HFF-Myc (cell line): ENCODE measurements at places on chromosomes 11 and 22.

GRCh38 chr22:50526834-50527801 lies 1.7 kb upstream of the SCO2 start:
- DNase-seq = no peak

- no peak for DNase-seq
Observed at GRCh38 chr11:57815476-57815875, 53.9 kb downstream of the CTNND1 start.

DNA sequence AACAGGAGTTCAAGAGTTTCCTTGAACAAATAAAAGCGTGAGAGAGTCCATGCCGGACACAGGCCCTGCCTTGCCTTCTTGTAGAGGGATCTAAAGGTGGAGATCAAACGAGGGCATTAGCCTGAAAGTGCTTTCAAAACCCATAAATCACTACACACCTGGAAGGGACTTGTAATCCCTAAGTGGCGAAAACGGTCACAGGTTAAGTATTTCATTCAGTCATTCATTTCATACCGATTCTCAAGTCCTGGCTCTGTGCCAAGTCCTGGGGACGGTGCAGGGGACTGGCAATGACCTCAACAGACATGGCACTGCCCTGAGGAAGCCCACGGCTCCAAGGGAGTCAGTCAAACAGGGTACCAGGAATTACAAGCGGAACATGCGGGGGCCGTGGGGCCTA lies 26.6 kb downstream of the ELFN2 start:
- DNase-seq = no peak

GRCh38 chr11:134745456-134745855 lies 333.4 kb upstream of the B3GAT1 start:
- DNase-seq = no peak

DNA sequence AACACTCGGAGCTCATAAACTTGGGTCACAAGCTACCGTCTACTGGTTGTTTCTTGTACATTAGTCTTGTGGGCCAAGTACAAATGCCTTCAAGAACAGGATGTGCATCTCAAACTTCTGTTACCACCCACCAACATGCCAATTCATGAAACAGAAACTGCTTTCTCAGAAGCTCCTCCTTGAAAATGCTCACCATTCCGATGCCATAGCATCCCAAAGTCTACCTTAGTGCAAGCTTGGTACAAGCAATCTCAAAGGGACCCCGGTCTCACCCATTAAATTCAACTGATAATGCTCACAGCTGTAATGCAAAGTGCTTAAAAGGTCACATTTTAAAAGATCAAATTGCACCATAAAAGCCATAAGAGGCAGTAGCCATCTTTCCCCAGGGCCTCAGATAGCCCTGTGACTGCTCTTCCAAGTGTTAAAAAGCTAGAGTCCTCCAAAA lies 31.8 kb upstream of the CCDC34 start:
- no peak for DNase-seq

DNA sequence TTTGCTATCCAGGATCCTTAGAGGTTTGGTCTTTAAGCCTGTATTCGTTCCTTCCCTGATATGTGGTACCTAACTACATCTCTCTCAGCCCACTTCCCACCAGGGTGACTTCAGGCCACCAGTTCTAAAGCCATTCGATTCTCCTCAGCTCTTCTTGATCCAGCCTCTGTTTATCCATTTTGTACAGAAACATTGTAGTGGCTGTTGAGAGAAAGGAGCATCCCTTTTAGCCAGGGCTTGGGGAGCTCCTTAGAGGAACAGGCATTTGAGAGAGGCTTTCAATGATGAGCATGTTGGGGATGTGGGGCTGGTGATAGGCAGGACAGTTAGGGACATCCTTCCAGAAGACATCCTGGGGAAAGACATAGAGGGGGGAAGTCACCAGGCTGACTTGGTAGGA lies 17.9 kb downstream of the UBE2L3 start:
- DNase-seq = no peak

DNA sequence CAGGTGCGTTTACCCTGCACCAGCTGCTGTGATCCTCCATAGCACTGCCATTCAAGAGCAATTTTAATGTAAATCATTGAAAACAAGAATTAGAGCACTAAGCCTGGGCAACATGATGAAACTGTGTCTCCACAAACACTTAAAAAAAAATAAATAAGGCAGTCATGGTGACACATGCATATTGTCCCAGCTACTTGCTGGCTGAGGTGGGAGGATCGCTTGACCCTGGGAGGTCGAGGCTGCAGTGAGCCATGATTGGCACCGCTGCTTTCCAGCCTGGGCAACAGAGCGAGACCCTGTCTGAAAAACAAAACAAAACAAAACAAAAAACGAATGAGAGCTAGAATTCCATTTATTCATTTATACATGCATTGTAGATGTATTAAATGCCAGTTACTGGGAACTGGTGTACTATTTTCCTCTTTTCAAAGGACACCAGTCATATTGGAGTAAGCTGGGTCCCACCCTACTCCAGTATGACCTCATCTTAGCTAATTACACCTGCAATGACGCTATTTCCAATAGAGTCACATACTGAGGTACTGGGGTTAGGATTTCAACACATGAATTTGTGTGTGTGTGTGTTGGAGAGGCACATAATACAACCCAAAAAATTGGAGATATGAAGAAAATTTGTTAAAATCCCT lies 101.9 kb downstream of the MICAL2 start:
- DNase-seq = no peak

DNA sequence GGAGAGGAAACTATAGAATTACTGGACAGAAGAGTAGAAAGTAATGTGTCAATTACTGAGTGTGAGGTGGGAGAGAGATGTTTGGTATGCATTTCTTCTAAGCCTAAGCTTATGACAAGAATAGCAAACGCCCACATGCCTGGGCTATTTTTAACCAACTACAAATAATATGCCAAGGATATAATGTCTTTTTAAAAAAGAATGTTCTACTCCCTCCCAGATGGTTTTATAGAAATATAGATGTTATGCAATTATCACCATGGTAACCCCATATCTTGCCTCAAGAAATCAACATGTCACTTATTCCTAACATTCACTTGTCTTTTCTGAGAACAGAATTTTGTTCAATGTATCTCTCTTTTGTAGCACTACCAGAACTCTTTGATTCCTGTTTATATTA lies 996.7 kb upstream of the CHORDC1 start:
- no peak for DNase-seq

- no peak for DNase-seq
Observed at GRCh38 chr11:5809905-5810795, 1.4 kb downstream of the OR52N2 start.

DNA sequence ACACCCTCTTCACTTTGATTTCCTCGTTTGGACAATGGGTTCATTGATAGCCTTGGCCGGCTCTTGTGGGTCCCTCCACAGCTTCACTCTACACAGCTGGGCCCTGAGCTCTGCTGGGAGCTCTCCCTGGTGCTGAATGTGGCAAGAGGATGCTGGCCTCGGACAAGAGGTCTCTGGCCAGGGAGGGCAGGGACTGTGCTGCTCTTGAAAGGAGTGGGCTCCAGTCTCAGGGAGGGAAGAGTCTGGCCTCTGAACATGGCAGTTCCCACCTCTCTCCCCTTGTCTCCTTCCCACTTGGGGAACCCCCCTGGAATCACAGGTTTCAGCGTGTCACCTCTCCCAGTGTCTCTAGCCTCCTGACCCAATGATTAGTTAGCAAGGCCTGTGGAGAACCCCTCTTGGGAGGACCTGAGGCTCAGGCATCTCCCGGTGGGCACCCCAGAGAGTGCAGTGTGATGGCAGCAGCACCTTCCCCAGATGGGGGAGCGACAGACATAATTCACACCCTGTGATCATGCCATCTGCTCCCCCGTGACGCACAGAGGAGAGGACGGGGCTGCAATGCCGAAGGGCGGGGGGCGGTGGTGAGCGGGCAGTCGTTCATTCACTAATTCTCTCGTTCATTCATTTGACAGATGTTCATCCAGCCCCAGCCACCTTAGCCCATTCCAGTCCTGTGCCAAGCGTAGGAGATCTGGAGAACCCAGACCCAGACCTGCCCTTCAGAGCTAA lies 2.8 kb upstream of the CABP7 start:
- DNase-seq = peak; percentile 24

DNA sequence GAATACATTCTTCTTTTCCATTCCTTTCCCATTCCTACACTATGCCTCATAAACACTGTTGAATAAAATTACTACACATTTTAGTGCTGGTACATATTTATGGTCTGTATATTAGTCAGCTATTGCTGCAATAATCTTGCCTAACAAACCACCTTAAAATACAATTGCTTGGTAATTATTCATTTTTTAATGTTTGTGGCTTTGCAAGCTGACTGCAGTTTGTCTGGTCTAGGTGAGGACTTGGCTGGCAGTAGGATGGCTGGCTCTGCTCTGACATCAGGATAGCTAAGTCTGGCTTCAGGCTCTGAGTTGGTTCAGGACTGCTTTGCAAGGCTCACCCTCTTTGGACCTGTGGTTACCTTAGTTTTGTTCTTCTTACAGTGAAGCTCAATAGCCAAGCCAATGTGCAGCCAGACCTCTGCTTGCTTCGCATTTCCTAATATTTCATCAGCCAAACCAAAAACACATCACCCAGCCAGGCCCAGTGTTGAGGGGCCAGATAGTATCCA lies 913.4 kb upstream of the RAG2 start:
- DNase-seq = no peak

GRCh38 chr11:810040-810567 lies 337 bp downstream of the RPLP2 start:
- DNase-seq = no peak

DNA sequence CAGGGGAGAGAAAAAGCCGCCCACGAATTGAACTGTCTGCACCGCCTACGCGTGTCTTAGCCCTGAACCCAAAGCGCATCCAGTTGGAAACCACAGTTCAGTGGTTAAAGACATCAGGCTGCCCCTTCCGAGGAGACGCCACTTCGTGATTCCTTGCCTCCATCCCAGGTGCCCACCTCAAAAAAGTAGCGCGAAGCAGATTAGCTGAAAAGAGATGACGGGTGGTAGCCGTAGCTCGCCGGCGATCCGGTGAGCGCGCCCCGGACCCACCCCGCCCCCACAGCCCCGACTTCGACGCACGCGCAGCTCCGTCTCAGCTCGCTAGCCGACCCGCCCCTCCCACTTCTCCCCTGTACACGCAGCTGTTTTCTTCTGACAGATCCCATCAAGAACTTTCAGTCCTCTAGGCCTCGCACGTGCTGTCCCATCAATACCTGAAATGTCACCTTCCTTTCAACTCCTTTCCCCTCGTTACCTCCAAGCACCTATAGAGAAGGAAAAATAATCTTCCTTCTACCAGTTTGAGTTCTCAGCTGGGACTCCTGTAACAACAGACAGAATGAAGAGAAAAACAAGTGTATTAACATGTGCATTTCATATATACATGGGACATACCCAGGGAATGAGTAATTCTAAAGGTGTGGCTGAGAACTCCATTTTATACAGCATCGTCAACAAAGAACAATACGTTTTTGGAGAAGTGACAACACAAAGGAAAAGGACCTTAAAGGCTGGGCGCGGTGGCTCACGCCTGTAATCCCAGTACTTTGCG lies 49.5 kb downstream of the OR4D9 start:
- peak; percentile 64 for DNase-seq

GRCh38 chr11:60985991-60986915 lies 14.8 kb downstream of the CD6 start:
- no peak for DNase-seq

DNA sequence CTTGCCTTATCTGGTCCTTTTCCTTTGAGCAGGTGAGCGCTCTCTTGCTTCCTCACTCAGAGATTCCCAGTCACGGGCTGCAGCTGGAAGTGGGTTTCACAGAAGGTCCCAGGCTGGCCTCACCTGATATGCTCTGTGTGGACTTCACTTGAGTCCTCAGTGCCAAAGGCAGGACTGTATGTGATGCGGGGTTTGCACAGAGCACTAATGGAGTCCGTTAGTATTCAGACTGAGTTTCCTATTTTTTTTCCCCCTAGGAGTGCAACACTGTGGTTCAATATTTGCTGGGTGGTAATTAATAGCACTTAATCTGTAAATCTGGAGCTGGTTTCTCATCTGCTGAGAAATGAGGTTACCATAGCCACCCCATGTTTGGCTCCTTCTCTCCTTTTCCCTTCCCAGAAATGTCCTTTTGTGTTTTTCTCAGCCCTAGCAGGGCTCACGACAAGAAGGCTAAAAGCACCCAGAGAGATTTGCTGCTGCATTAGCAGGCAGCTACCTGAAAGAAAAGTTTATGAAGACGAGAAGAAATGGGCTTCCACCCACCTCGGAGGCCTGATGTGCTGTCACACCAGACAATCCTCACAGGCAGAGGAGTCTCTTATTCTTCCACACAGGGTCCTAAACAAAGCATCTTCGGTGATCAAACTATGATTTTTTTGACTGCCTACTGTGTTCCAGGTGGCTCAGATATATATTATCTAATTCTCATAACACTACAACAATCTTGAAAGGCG lies 262.1 kb downstream of the KIRREL3 start:
- DNase-seq = no peak

DNA sequence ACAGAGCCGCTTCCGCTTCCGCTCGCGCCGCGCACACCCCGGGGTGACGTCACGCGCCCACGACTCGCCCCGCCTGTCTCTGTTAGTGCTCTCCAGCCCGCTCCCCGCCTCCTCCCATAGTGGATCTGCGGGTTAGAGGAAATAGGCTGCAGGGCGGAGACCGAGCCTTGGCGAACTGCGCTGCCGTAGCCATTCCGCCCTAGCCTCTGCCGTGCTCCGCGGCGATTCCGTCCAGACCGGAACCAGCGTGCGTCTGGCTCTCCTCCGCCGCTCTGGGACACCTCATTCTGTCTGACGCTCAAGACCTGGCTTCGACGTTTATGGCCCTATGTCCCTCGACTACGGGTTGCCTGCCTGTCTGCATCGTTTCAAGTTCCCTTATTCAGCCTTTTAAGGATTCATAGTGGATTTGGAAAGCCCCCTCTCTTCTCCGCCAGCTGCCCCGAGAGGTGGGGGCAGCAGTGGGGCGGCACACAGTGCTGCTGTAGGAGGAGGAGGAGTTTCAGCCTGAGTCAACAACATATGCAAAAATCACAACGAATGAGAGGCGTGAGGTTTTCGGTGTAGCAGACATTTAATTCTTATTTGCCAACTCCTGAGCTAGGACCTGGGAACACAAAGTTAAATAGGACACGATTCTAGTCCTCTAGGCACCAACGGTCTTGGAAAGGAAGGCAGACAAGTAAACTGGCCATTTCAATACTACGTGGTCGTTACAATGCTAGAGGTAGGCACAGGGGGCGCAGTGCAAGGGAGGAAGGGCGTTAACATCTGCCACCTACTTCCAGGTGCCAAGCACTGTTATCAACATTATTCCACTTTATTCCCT lies at the start of gene TAF10:
TAF10 (minus strand) TSS at position 4 of the 829 bp plus-strand sequence. CDS start 27 bp downstream, outside the sequence.
- peak; percentile 81 for DNase-seq

GRCh38 chr11:29913352-29913751 lies 103.5 kb downstream of the KCNA4 start:
- DNase-seq = no peak

- no peak for DNase-seq
Observed at GRCh38 chr11:33825854-33826560, 51.7 kb upstream of the FBXO3 start.
